Esophagus mucosa (tissue), 1 donor: ENCODE measurements at places on chromosomes 5 and 9. TPM values are rescaled to one million over a fixed set of nuclear protein-coding genes. Genes with fewer than 3 reads are reported as not detected.

PLAC8L1 gene
- 0.52 TPM for total RNA-seq

TAF11L10 gene
- total RNA-seq, result not detected

ZNF454 gene
- 0.52 TPM for total RNA-seq

RANBP3L gene
- total RNA-seq, result 0.16 TPM

ANP32B gene
- 102 TPM for total RNA-seq

SEMA6A gene
- total RNA-seq, result 6.1 TPM

PCDHB8 gene
- 0.40 TPM for total RNA-seq

GPR21 gene
- 0.76 TPM for total RNA-seq

ST8SIA4 gene
- 1.4 TPM for total RNA-seq

SLCO6A1 gene
- not detected for total RNA-seq

DCAF10 gene
- 24.4 TPM for total RNA-seq

PMPCA gene
- 29.4 TPM for total RNA-seq

CKMT2 gene
- total RNA-seq, result 0.96 TPM

CCL27 gene
- total RNA-seq, result 0.20 TPM

IL12B gene
- 0.08 TPM for total RNA-seq

GALT gene
- 14.6 TPM for total RNA-seq

MYMK gene
- not detected for total RNA-seq

WDR38 gene
- total RNA-seq, result not detected

C9orf50 gene
- total RNA-seq, result not detected

LCN12 gene
- total RNA-seq, result 0.80 TPM

DUSP1 gene
- 101 TPM for total RNA-seq

KCTD16 gene
- total RNA-seq, result not detected

TEK gene
- total RNA-seq, result 1.9 TPM

HACD4 gene
- 1.6 TPM for total RNA-seq

EIF4EBP3 gene
- total RNA-seq, result 20.7 TPM

AK8 gene
- 1.7 TPM for total RNA-seq

ECPAS gene
- total RNA-seq, result 56.5 TPM

SDHA gene
- total RNA-seq, result 53.6 TPM

ZNF189 gene
- 5.1 TPM for total RNA-seq

SAXO1 gene
- total RNA-seq, result not detected

BICD2 gene
- total RNA-seq, result 63.7 TPM

ALDH1A1 gene
- total RNA-seq, result 3.3 TPM

CMYA5 gene
- 0.36 TPM for total RNA-seq

PRR16 gene
- 0.44 TPM for total RNA-seq

TTC39B gene
- 26.2 TPM for total RNA-seq

QRFP gene
- total RNA-seq, result not detected

FOXE1 gene
- 7.6 TPM for total RNA-seq

NEUROG1 gene
- total RNA-seq, result not detected

CCDC171 gene
- total RNA-seq, result 1.4 TPM

GRM6 gene
- not detected for total RNA-seq

TMEM174 gene
- total RNA-seq, result not detected

PCDHA10 gene
- 0.08 TPM for total RNA-seq

CNTLN gene
- 2.5 TPM for total RNA-seq

RBM22 gene
- total RNA-seq, result 24.4 TPM

FOXD4L3 gene
- not detected for total RNA-seq

IFNW1 gene
- not detected for total RNA-seq

SPATA31A3 gene
- total RNA-seq, result not detected

GKAP1 gene
- total RNA-seq, result 1.6 TPM

LCN9 gene
- total RNA-seq, result not detected

SELENOP gene
- total RNA-seq, result 95.9 TPM

OR1J2 gene
- total RNA-seq, result not detected
